ENCODE measurements at places on chromosomes 1 and 21. TPM values are rescaled to one million over a fixed set of nuclear protein-coding genes. Genes with fewer than 3 reads are reported as not detected.

PEX11B gene
- total RNA-seq, result 24.5 TPM

NUAK2 gene
- 15.5 TPM for total RNA-seq

RGS8 gene
- not detected for total RNA-seq

LORICRIN gene
- total RNA-seq, result not detected

ACBD6 gene
- total RNA-seq, result 82.8 TPM

SLC35E2B gene
- 8.0 TPM for total RNA-seq

PTP4A2 gene
- 188 TPM for total RNA-seq

INAVA gene
- 63.9 TPM for total RNA-seq

PLPPR4 gene
- total RNA-seq, result not detected

MTMR11 gene
- 10.2 TPM for total RNA-seq

LDLRAD1 gene
- not detected for total RNA-seq

KRTAP12-3 gene
- not detected for total RNA-seq

ITGB2 gene
- total RNA-seq, result 3.5 TPM

TMIGD3 gene
- not detected for total RNA-seq

SORT1 gene
- 0.80 TPM for total RNA-seq

NFASC gene
- 1.4 TPM for total RNA-seq

RAB4A gene
- total RNA-seq, result 35.6 TPM

SELP gene
- not detected for total RNA-seq

SLC16A1 gene
- 195 TPM for total RNA-seq

TMEM200B gene
- 6.6 TPM for total RNA-seq

WDR26 gene
- total RNA-seq, result 17.2 TPM

FAM177B gene
- not detected for total RNA-seq

SPATA1 gene
- total RNA-seq, result not detected

CSRP1 gene
- total RNA-seq, result 323 TPM

LRRC39 gene
- not detected for total RNA-seq
